ENCODE measurements at places on chromosomes 12 and 14.
A peak's percentile ranks its signal among the peaks of the same experiment; 100 is the strongest.

DNA sequence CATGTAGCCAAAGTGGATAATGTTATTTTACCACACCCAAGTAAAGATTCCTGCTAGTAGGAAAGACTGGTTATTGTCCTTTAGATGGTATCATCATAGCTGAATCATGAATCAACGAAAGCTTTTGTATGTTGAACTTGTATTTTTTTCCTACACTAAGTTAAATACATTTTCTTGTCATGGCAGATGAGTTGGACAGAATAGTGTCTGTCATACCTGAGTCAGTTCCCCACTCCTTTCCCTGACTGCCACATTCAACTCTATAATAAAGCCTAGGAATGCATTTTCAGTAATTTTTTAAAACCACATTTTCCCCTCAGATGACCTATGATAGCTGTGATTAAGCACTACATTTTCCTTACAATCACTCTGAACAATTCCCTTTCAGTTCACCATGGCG lies 9.3 kb upstream of the PTHLH start:
- no peak for DNase-seq

DNA sequence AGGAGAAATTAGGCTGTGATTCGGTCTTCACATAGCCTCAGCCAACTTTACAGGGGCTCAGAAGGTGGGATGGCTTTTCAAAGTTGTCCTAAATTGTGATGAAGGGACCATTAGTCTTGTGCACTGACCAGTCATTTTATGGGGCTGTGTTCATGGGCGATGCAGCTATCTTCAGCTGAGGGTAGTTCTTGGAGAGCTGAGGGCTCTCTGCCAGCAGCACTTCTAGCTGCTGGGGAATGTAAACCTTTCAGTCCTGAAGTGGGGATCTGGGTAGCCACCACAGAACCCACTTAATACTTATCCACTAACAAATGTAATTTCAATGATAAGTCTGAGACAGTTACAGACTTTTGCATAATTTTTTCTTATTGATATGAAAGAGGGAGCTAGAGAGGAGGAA lies 270.6 kb downstream of the AEBP2 start:
- DNase-seq, result no peak

DNA sequence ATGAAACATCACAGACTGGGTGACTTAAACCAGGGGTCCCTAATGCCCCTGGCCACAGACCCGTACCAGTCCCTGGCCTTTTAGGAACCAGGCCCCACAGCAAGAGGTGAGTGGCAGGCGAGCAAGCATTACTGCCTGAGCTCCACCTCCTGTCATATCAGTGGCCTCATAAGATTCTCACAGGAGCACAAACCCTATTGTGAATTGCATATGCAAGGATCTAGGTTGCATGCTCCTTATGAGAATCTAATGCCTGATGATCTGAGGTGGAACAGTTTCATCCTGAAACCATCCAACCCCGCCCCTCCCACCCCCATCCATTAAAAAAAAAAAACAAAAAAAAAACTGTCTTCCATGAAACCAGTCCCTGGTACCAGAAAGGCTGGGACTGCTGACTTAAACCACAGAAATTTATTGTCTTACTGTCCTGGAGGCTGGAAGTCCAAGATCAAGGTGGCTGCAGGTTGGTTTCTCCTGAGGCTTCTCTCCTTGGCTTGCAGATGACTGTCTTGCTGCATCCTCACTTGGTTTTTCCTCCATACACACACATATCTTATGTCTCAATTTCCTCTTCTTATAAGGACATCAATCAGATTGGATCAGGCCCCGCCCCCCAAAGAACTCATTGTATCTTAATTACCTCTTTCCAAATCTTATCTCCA lies 235.9 kb downstream of the CHST11 start:
- peak; percentile 37 for DNase-seq

DNA sequence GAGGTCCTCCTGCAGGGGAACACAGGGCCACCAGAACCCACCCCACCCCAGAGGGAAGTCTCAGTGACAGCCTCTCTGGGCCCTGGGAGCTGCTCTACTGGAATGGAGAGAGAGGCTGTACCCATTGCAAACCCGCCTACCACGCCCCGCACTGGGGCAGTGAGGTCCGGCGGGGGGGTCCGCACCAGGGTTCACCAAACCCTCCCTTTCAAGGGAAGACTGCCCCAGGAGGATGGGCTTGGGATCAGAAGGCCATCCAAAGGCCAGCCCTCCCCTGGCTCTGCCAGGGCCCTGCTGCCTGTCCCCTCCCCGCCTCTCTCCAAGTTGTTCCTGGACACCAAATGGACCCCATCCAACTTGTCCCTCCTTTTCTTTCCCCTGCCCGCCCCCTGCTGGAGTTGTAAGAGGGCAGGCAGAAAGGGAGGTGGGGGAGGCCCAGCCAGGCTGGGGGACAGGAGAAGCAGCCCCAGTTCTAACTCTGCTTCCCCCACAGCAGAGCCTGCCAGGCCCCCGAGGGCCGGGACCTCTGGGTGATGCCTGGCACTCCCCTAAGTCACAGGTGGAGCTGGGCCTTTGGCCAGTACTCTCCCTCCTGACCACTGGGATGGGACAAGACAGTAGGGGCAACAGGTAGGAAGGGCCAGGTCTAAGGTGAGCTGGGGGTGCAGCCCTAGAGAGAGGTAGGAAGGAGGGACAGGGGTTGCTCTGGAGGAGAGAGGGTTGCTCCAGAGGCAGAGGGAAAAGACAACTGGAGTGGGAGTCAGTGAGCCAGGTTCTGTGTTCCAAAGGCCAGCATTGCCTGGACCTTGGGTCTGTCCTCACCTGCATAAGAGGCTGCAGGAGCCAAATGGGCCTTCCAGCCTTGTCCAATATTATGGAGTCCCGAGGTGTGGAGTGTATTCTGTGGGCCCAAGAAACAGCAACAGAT lies 3.2 kb upstream of the DIO3 start:
- DNase-seq, result no peak

DNA sequence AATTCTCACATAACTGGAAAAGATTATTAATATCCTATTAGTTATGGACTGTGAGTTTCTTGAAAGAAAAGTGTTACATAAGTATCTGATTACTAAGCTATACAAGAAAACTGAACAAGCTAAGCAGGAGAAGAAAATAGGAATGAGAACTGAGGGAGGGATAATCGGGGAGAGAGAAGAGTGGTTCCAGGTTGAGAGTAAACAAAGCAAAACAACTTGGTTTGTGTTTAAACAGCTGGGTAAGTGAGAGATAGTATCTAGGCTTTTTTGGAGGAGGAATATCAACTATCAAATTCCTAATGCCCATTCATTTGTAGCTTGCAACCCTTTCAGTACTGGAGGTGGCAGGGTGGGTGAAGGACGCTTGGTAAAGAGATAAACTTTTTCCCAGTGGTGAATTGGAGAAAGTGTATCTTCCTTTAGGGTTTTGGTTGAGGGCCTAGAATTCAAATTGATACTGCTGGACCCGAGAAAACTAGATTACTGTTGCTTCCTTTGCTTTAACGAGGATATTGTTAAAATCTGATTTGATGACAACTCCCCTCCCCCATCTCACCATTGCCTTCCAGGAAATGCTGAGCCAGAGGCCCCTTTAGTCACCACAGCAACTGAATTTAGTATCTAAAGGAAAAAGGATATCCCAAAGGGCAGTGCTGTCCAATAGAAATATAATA lies 2.0 kb upstream of the SLC2A3 start:
- no peak for DNase-seq

GRCh38 chr12:106493531-106493930 lies 89.3 kb upstream of the RFX4 start:
- DNase-seq, result no peak

DNA sequence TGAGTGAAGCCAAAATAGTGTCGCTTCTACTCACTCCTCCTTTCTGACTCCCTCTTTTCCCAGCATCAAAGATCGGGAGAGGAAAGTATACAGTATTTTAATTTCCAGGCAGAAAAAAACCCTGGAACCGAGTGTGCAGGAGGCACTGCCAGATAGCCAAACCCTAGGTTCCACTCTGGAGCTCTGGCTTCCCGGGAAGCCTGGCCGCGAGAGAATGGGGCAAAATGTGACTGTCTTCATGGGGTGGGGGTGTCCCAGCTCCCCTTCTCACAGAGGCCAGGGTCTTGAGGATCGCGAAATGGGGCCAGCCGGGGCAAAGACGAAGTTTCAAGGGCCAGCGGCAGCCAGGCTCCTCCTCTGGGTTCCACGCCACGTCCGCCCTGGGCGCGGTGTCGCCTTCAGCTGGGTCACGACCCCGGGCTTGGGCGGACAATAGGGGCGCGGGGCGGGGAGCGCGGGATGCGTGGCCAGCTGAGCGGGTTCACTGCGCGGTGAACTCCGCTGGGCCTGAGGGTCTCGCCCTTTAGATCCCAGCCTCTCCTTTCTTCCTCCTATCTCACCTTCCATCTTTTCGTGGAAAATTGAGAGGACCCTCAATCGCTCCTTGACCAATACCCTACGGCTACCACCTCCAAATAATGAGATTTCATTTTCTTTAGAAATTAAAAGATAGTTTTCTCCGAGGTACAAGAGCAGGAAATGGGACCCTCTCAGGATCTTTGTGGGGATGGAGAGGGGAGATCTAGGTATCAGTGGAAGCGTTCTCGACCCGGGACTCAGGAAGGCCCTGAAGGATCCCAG lies 6.7 kb downstream of the HOXC4 start:
- DNase-seq, result no peak

DNA sequence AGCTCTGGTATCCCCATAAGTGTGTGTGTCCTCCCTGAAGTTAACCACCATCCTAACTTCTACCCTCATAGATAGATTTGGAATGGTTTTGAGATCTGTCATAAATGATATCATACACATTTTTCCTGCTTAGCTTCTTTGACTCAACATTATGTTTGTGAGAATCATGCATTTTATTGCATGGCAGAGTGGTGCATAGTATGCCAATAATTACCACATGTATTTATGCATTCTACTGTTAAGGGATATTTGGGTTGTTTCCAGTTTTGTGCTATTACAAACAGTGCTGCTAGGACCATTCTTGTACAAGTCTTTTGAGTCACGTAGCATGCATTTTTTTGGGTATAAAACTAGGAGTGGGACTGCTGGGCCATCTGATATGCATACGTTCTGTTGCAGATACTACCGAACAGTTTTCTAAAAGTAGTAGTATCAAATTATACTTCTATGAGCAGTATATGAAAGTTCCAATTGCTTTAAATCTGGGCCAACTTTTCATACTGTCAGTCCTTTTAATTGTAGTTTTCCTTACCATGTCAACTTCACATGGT lies 13.4 kb downstream of the GRIP1 start:
- DNase-seq, result no peak

DNA sequence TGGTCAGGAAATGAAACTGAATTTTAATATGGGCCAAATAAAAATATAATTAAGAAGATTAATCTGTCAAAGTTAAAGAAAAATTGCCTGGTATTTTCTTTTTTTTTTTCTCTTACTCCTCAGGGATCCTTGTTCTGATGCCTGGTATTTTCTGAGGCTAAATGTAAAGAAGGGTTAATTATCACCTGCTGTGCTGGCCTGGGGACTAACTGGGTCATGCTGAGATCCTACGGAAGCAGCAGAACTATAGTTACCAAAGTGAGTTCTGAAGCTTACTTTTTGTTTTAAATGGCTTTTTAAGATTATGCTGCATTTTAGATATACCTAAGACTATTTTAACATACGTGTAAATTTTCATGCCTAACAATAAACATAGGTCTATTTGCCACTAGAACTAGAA lies 23.3 kb downstream of the ZC2HC1C start:
- DNase-seq, result no peak

DNA sequence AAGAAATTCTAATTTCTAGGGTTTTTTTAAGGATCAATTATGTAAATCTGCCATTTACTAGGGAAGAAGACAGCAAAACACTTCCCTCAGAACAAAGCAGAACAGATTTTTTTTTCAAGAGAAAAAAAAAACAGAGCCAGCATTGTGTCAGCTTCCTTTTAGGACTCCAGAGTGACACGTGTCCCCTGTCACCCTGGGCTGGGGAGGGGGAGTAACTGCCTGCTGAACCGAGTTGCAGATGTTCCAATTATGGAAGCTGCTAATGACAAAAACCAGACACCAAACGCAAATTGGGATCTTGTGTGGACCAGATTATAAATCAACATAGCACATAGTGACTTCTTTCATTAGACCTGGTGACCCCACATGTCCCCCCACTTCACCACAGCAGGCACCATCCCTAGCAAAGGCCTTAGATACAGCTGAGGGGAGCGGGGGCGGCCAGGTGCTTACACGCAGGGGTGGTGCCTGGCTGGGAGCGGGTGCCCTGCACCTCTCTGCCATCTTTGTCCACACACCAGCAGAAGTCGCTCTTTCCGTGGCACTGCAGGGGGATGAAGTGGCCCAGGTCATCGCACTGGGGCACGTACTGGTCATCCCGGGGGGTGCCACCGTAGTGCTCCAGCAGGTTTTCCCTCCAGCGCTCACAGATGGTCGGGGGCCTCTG lies 25.4 kb downstream of the RTRAF start:
- no peak for DNase-seq

- DNase-seq, result no peak
Measured at GRCh38 chr12:111766608-111767361, at the start of gene ALDH2. Gene ALDH2 (plus strand): TSS chr12:111766933. CDS start chr12:111766983, 50 bp downstream.

DNA sequence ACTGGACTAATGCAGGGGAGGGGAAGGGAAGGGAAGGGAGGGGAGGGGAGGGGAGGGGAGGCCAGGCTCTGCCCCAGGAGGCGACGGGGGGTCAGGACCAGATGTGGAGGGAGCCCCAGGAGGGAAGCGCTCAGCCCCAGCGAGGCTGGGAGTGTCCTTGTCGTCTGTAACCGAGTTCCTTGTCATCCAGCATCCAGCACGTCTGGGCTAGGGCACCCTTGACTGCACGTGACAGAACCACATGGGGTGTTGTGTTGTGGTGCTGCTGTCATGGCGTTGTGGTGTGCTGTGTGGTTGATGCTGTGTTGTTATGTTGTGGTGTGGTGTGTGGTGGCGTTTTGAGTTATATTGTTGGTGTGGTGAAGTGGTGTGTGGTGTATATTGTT lies 28.4 kb upstream of the SFSWAP start:
- DNase-seq, result no peak

DNA sequence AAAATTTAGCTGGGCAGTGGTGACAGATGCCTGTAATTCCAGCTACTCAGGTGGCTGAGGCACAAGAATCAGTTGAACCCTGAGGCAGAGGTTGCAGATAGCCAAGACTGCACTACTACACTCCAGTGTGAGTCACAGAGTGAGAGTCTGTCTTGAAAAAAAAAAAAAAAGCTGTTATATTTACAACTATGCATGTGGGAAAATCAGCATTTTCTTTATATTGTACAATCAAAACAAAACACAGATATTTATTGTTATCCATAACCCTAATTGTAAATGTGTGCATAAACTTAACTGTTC lies 12.5 kb downstream of the C1R start:
- no peak for DNase-seq

DNA sequence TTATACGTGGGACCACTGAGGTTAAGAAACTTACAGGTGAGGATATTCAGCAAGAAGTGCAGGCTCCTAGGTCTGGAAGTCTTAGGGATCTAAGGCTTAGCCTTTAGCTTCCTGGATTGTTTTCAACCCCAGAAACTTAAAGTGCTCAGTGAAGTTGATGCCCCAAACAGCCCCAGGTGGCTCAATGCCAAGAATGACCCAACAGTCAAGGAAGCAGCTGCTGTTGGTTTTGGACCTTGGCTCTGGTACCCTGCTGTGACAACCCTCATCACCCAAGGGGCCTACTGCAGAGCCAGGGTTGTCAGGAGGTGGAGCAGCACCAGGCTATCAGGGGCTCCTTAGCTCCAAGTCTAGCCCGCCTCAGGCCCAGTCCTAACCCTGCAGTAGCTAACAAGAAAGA lies 36.8 kb downstream of the VDR start:
- no peak for DNase-seq

Measured in stimulated activated naive B cell treated with anti-CD40 and anti-IgM and Interleukin-4, amounts not matched to agents 10 μg/mL and 1 μg/mL and 100 μg/mL, for 72 hours (primary cell).